ENCODE measurements at places on chromosomes 5 and 9. TPM values are rescaled to one million over a fixed set of nuclear protein-coding genes. Genes with fewer than 3 reads are reported as not detected.
A peak's percentile ranks its signal among the peaks of the same experiment; 100 is the strongest.

Gene ORM2
- total RNA-seq: not detected

Gene PCDHB14
- total RNA-seq: 0.51 TPM

Gene IL3
- not detected for total RNA-seq

Gene PKD2L2
- total RNA-seq: not detected

Gene MYOT
- not detected for total RNA-seq

Gene SYNPO
- total RNA-seq: 12.3 TPM

Gene LURAP1L
- 2.5 TPM for total RNA-seq

Gene CEL
- total RNA-seq: 0.13 TPM

Gene SH3TC2
- total RNA-seq: 27.2 TPM

DNA sequence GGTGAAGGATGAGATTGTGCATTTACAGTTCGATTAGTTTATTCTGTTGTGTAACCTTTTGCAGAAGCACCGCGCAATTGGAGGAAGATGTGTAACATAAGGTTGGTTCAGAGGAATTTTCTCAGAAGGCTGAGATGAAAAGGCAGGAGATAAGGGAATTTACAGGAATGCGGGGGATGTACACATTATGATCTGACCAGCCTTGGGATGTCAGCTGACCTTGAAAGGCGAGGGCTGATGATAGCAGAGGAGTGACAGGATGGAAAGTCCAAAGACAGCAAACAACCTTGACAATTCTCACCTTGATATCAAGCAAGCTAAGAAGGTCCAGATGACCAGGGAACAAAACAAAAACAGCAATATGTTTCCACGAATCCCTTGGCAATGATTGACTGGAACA lies 88.8 kb downstream of the OTULIN start:
- DNase-seq: no peak

DNA sequence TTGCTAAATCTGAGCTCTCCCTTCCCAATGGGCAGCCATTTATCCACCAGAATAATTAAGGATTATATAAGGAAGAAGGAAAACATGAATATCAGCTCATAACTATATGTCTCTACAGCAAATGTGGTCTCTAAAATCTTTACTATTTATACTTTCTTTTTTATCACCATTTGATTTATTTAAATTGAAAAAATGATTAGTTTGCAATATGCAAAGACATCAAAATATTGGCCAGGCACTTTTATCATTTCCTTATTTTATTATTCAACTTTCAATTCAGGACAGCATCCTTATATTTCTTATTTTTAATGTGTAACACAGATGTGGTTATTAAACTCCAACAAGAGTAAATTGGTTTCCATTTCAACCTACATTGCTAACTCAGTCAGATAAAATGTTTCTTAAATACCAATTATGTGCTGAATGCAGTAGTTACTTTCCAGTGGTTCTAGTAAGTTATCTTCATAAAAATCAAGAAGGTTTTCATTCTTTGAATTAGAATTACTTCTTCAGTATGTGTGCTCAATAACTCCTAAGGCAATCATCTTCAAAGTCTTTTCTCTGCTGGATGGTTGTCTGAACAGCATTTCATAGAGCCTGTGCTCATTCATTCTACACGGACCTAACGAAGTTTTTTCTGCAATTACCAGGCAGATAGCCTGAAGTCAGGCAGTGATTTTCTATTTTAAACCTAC lies 1148.0 kb downstream of the CDH12 start:
- DNase-seq: no peak

- DNase-seq: peak; percentile 54
Observed at GRCh38 chr5:50958852-50959457, 292.5 kb downstream of the PARP8 start.

DNA sequence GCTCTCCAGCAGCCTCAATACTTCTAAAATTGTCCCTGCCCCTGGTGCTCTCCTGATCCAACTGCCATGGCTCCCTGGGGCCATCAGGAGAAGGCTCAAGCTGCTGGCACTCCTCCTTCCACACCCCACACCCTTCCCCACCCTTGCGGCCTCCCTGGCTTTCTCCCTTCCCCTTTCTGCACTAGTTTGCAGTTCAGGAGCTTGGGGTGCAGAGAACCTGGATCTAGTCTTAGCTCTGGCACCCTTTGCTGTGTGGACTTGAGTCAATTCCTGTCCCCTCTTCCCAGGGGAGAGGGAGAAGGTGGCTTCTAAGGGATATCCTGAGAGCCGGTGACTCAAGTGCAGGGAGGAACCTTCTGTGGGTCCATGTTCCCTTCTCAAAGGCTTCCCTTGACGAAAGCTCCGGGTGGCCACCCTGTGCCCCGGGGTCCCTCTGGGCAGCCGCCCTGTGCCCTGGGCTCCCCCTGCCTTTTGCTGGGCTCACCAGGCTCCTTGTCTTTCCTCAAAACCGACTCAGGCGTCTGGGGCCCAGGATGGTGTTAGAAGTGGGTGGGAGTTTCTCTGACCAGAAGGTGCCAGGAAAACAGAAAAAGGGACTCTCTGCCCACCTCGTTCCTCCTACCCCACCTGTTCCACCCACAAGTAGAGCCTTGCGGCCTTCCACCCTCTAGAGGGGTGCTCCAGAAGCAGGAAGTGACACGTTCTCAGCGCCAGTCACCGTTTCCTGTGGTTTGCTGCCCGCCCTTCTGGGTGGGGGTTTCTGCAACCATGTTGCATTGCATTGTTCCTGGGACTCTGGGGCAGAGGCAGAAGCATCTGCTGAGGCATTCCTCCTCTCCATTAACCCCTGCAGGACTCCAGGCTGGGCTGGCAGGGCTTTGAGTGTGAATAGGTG lies 15.0 kb downstream of the GLIPR2 start:
- DNase-seq: peak; percentile 86

DNA sequence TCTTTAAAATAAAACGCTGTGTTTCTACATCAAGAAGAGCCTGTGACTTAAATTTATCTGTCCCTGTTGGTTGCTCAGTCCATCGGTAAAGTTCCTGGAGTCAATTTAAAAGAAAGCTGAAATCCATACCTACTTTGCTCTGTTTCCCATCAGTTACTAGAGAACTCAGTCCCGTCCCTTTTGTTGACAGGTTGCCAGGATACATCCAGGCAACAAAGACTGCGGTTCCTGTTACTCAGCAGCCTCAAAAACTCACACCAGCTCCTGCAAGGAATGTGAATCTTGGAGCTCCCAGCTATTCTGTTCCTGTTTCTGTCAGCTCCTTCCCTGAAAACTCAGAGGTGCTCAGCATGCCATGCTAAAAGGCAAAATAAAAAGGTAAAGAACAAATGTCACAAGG lies at the start of gene ZNF474:
TSS of gene ZNF474 (plus strand) at position 241 of the 400 bp plus-strand sequence. CDS start 22,445 bp downstream, outside the sequence.
- peak; percentile 86 for DNase-seq

- DNase-seq: peak; percentile 99
Observed at GRCh38 chr5:75668977-75669689, 48.1 kb downstream of the POC5 start.

GRCh38 chr5:131664929-131665328 lies 29.9 kb upstream of the RAPGEF6 start:
- no peak for DNase-seq

GRCh38 chr9:89797937-89798455 lies 193.2 kb downstream of the GADD45G start:
- DNase-seq: no peak

GRCh38 chr5:149576021-149576420 lies 5.3 kb upstream of the ARHGEF37 start:
- no peak for DNase-seq

- DNase-seq: peak; percentile 96
Observed at GRCh38 chr9:129981180-129981907, 61.6 kb downstream of the FNBP1 start.

DNA sequence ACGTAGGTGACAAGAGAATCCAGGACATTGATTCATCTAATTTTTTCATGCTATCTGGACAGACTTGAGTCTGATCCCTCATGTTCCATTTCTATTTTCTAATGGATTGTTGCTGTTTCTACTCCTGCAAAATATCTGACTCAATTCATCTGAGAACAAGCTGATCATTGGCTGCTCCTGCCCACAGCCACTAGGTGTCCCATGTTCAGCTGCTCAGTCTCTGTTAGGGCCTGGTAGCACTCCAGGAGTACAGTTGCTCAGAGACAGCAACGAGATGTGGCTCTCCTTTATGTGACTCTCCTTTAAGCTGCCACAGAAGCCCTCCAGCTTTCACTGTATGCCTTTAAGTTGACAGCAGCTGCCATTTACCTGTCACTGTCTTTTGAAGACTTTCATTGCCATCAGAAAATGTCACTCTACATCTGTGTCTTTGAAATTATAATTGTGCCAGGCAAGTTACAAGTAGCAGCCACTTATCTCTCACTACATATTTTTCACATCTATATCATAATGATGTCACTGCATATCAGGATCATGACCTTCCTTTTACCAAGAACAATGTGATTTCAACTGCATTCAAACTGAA lies 1944.2 kb upstream of the NUDT12 start:
- no peak for DNase-seq

- no peak for DNase-seq
Observed at GRCh38 chr5:174303035-174303434, 257.5 kb downstream of the NSG2 start.

DNA sequence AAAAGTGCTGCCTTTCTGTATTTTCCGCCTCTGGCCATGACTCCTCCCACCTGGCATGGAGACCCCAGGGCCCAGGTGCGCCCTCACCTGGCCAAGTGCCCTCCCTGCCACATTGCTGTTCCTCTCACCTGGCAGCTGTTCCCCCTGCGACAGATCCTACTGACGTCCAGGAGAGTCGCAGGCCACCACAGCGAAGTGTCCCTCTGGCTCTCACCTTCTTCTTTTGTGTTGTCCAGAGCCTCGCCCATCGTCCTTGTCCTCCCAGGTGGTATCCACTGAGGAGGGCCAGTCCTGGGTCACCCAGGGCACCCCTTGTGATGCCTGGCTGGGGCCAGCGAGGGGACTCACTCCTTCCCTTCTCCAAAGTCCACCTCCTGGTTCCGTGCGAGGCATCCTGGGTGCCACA lies 2.6 kb downstream of the NKD2 start:
- no peak for DNase-seq

GRCh38 chr9:94806307-94806893 lies 79.9 kb downstream of the AOPEP start:
- DNase-seq: no peak

DNA sequence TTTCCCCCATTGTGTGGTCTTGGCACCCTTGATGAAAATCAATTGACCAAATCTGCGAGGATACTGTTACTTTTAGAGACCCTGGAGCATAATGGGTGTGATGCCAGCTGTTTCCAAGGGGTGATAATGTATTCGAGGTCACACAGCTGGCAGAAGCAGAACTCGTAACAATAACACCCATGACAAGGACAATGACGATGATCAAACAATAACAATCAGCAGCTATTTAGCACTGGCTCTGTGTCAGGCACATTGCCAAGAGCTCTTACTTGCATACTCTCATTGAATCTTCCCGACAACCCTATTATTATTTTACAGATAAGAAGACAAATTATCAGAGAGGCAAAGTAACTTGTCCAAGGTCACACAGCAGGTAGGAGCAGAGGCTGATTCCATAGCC lies 223.7 kb upstream of the MSX2 start:
- DNase-seq: no peak

DNA sequence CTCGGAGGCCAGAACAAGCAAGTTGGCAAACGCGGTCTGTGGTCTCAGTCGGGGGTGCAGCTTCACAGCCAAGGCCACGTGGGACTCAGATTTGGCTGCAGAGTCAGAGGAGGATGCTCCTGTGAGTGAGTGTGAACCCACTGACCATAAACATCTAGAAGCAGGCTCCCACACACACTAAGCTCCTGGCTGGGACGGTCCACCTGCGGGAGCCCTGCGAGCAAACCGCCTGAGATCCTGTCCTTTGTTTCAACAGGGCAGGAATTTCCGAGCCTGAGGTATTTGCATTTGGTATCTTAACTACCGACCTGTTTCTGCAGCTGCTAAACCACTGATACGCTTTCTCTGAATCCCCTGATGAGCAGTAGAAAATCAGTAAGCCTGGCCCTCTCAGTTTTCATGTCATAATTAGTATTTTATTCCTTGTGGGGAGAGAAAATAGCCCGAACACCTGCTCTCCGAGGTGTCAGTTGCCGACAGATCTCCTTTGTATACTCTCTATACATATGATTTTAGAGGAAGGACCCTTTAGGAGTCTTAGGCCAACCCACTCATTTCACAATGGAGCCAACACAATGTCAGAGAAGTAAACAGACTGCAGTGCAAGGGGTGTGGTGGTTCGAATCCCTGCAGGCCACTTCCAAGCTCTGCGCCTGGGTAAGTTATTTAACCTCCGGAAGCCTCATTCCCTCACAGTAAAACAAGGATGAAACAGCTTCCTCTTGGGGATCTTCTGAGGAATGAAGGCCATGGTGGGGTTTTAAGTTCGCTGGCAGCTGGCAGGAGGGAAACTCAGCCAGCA lies 40.9 kb upstream of the PWWP2A start:
- DNase-seq: no peak

GRCh38 chr5:95141141-95141540 lies 143.8 kb downstream of the MCTP1 start:
- DNase-seq: no peak

DNA sequence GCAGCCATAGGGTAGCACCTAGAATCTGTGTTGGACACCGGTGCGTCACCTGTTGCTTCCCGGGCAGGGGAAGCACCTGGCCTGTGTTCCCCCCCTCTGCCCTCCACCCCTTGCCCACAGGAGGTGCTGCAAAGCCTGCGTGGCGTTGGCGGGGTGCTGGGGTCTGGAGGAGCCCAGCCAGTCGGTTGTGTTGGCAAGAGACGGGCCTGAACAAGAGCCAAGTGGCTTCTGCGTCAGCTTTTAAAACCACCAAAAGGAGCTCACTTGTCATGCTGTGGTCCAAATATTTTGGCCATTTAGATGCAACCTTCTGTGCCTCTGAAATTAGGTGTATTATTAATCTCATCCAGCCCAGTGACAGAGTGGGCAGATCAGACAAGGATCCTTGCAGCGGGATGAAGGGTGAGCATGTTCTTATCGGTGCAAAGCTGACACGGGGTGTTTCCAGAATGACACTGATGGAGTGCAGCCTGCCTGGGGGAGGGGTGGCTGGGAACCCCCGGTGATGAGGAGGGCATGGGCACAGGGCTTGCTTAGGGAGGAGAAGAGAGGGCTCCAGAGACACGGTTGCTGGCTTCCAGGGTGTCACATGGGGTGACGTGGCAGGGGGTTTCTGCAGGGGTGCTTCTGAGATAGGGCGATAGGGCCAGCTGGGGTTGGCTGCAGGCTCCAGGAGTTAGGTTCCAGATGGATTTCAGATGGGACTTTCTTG lies 9.7 kb upstream of the RXRA start:
- DNase-seq: no peak

DNA sequence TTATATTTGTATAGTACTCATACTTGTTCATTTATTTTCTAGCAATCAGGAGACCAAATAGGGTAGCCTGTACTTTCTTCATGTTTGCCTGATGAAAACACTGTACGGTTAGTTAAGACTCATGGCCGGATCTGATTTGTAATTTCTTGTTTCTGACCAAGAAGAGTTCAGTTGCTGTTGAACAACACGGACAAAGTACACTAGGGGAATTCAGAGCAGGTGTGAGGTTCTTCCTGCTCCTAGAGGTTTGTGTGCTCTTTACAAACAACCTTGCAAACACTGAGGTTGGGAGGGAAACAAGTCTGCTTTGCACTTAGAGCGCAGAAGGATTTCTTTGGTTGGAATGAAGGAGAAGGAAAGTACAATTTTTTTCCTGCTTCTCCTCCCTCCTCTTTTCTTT lies 69.7 kb downstream of the TRIO start:
- no peak for DNase-seq
